ENCODE measurements at places on chromosomes 2 and 18. TPM values are rescaled to one million over a fixed set of nuclear protein-coding genes. Genes with fewer than 3 reads are reported as not detected.

DNA sequence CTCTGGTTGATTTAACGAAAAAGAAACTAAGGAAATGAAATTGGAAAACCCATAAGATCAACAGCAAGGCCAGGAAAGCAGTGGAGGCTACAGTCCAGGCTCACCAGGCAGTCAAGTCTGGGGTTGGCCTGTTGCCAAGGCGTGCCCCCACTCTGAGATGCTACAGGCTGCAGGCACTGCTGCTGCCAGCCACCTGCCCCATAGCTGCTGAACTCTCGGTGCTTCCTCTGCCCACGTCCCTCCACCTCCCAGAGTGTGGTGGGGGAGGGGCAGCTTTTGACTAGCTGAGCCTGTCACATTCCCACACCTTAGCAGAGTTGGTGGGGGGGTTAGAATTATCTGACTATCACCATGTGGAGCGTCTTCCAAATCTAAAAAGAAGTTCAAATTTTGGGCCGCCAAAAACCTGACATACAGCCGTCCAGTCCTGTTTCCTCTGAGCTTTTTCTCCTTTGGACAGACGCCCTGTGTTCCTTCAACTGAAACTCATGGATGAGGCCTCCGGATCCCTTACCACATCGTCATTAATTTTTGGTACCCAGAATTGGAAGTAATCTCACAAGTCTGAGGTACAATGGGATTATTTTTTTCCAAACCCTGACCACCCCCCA lies 3.9 kb upstream of the SH3RF3 start:
- H3K27ac ChIP-seq: no peak overlapping the region
- H3K4me3 ChIP-seq: no peak overlapping the region
- H3K36me3 ChIP-seq: no peaks in the 10 kb centered on the region
- peaks cover 23% of the 10 kb centered on the region for H3K27me3 ChIP-seq

The AQP12B gene
- not detected for total RNA-seq

DNA sequence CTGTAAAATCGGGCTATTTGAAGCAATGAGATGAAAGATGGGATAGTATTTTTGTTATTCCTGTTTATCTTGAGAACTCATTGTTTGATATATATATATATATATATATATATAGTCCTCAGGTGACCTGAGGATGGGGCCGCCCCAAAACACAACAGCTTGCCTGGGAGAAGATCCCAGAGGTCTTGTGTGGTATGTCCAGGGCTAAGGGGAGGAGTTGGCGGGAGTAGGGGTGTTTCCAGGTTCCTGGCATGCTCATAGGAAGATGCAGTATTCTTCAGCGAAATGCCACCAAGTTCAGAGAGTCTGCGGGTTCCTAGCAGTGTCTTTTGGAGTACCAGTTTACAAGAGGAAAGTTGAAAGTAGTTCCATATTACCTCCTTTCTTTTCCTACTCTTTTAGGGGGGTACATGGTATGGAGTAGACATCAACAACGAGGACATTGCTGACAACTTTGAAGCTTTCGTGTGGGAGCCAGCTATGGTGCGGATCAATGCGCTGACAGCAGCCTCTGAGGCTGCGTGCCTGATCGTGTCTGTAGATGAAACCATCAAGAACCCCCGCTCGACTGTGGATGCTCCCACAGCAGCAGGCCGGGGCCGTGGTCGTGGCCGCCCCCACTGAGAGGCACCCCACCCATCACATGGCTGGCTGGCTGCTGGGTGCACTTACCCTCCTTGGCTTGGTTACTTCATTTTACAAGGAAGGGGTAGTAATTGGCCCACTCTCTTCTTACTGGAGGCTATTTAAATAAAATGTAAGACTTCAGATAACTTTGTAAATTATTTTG lies 18.3 kb downstream of the CCT7 start:
- no peaks in the 10 kb centered on the region for H3K27me3 ChIP-seq
- H3K4me3 ChIP-seq: no peak overlapping the region
- H3K36me3 ChIP-seq: peaks cover 65% of the 10 kb centered on the region
- no peak overlapping the region for H3K27ac ChIP-seq
- DNase-seq: no peak

- H3K27me3 ChIP-seq: peaks cover 5% of the 10 kb centered on the region
- no peak for DNase-seq
- no peaks in the 10 kb centered on the region for H3K36me3 ChIP-seq
Observed at GRCh38 chr2:46874236-46874929, 41.2 kb downstream of the MCFD2 start.

The IFIH1 gene
- total RNA-seq: 15.0 TPM

The RUFY4 gene
- not detected for total RNA-seq

DNA sequence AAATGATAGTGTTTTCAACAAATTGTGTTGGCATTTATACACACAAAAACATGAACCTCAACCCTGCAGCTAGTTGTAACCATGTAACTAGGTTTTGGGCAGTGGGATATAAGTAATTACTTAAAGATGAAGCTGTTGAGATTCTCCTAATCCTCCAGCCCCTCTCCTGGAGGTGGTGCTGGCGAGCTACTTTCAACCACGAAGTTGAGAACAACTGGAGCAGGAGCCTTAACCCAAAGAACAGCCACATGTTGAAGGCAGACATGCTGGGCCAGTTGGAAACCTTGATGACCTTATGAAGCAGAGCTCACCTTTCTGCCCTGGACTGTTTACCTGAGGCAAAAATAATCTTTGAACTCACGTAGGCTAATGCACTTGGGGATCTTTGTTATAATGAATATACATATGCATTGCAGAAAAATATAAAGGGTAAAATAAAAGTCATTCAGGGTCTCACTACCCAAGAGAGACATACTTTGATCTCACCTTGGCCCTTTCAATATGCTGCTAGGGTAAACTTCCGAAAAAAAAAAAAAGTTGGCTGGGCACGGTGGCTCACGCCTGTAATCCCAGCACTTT lies 89.6 kb upstream of the NPAS2 start:
- no peaks in the 10 kb centered on the region for H3K36me3 ChIP-seq
- DNase-seq: peak; percentile 82

GRCh38 chr2:134245340-134245984 lies 8.4 kb upstream of the MGAT5 start:
- H3K4me1 ChIP-seq: peaks cover 53% of the 10 kb centered on the region
- H3K4me3 ChIP-seq: no peak overlapping the region

DNA sequence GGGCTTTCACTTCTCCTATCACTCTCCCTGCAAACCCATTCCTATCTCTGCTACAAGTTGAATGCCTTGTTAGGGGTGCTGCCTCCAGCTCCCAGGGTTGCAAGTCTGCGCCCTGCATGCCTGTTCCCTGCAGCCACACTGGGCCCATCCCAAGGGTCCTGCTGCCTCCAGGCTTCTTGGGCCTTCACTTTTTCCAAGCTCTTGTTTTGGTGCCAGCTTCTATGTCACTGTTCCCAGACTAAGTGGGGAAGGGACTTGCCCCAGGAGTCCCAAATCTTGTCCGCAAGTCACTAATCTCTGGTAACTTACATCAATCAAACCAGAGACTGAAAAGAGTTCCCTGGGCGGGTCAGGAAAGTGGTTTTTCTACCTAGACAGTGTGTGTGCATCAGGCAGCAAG lies 65.4 kb downstream of the ZCCHC2 start:
- DNase-seq: no peak
- no peaks in the 10 kb centered on the region for H3K27me3 ChIP-seq
- H3K36me3 ChIP-seq: peaks cover 5% of the 10 kb centered on the region
- no peak overlapping the region for H3K4me3 ChIP-seq
- no peak overlapping the region for H3K27ac ChIP-seq
- H3K4me1 ChIP-seq: 0 out of 2 replicates have a peak, but pooled peaks cover 14% of the 10 kb centered on the region
